Globus pallidus (tissue), 1 donor: ENCODE measurements at places on chromosomes 5 and 9.
A peak's percentile ranks its signal among the peaks of the same experiment; 100 is the strongest.

- no peak for DNase-seq
Measured at GRCh38 chr5:134073404-134073803, 41.1 kb upstream of the TCF7 start.

- DNase-seq: no peak
Measured at GRCh38 chr5:58898538-58898937, 315.7 kb downstream of the RAB3C start.

- no peak for DNase-seq
Measured at GRCh38 chr5:134735243-134735642, 3.1 kb upstream of the CAMLG start.

GRCh38 chr9:18666986-18667772 lies 193.2 kb downstream of the ADAMTSL1 start:
- no peak for DNase-seq

- DNase-seq: no peak
Measured at GRCh38 chr5:146805081-146805480, 73.5 kb downstream of the PPP2R2B start.

GRCh38 chr5:143370440-143370839 lies 33.0 kb downstream of the NR3C1 start:
- DNase-seq: no peak

- peak; percentile 92 for DNase-seq
Measured at GRCh38 chr9:70420441-70421271, 6.2 kb upstream of the KLF9 start.

- no peak for DNase-seq
Measured at GRCh38 chr5:173796721-173797495, 91.2 kb upstream of the CPEB4 start.

GRCh38 chr5:112668016-112668415 lies 69.7 kb upstream of the APC start:
- no peak for DNase-seq

DNA sequence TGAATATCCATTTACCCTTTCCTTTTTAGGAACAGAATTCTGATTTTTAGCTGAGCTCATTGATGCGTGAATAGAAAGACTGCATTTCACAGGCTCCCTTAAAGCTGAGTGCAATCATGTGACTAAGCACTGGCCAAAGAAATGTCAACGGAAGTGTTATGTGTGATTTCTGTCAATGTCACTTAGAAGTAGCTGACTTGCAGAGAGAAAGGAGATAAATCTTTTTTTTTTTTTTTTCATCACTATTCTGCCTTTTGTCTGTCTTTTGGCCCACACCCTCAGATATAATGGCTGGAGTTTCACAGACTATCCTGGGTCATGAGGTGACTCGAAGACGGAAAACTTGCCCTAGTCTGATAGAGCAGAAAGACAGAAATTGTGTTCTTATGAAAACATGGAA lies 39.3 kb upstream of the SLC27A6 start:
- DNase-seq: no peak

GRCh38 chr5:14206028-14206725 lies 63.0 kb downstream of the TRIO start:
- DNase-seq: no peak

- no peak for DNase-seq
Measured at GRCh38 chr5:156481741-156482140, 154.8 kb downstream of the SGCD start.

- DNase-seq: no peak
Measured at GRCh38 chr9:108108280-108108851, 618.8 kb upstream of the KLF4 start.

GRCh38 chr5:111232311-111233051 lies 8.3 kb downstream of the CAMK4 start:
- no peak for DNase-seq

- no peak for DNase-seq
Measured at GRCh38 chr9:35000535-35001284, 11.2 kb downstream of the DNAJB5 start.

DNA sequence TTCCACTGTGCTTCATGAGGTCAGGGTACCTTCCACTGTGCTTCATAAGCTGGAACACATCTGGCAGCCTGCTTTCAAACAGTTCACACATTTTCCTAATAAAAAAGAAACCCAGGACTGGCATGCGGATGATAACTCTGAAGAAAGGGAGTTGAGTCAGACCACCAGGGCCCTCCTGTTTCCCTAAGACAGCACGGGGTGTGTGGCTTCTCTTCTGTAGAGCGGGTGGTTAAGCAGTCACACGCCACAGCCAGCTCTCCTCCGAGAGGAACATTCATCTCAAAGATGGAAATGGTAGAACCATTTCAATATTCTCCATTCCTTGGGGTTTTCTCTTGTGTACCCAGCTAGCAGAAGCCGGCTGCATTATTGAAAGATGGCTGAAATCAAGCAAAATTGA lies 128.1 kb upstream of the LMX1B start:
- no peak for DNase-seq

GRCh38 chr5:155103146-155103545 lies 89.6 kb downstream of the KIF4B start:
- no peak for DNase-seq

GRCh38 chr9:95057101-95057500 lies 260.4 kb downstream of the FANCC start:
- peak; percentile 67 for DNase-seq

GRCh38 chr5:79517601-79518000 lies 3.7 kb upstream of the HOMER1 start:
- no peak for DNase-seq

DNA sequence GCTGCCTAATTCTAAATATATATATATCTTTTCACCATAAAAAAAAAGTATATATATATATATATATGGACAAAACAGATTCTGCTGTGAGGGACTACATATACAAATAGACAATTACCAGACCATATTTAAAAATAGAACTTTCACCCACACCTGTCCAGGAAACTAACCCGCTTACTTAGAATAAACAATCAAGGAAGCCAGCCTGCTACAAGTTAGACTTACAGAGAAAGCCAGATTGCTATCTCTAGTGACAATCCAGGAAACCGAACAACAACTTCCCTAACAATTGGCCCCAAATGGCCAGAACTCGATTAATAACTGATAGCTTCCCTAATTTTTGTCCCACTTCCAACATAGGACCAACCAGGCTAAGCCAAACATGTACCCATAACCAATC lies 5.9 kb downstream of the GLDC start:
- DNase-seq: no peak

- DNase-seq: peak; percentile 11
Measured at GRCh38 chr5:154038261-154038706, 426 bp downstream of the FAM114A2 start.
